ENCODE measurements at places on chromosomes 12 and 14.
A peak's percentile ranks its signal among the peaks of the same experiment; 100 is the strongest.

- DNase-seq, result no peak
Observed at GRCh38 chr12:10959804-10960203, 20.7 kb upstream of the TAS2R14 start.

DNA sequence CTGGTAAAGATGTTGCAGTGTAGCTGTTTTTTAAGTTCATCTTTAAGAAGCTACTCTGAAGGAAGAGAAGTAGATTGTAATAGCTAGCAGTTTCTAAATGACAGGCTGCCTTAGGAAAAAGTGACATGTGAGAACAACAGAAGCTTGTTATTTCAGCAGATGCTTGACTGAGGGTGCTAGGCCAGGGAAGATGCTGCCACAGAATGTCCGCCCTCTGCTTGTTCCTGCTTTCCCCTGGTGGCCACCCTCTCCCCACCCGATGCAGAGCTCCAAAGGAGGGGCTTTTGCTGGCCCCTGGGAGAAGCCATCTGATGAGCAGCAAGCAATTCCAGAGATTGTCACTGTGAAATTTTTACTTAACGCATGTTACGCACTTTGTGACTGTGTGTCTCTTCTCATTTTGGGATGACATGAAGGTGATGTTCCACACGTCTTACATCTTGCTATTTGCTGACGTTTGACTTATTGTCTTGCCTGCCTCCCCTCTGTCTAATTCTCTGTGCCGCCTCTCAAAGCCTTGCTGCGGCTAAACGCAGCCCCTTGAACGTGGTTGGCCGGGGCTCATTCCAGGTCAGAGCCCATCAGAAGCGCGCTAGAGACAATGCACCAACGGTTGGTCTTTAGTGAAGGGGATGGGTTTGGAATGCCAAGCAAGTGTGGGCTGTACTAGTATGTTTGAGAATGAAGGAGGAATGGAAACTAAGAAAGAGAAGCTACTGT is 44.8 kb downstream of the WDR20 start:
- DNase-seq, result peak; percentile 8

- DNase-seq, result no peak
Observed at GRCh38 chr14:50812856-50813543, 18.0 kb downstream of the NIN start.

DNA sequence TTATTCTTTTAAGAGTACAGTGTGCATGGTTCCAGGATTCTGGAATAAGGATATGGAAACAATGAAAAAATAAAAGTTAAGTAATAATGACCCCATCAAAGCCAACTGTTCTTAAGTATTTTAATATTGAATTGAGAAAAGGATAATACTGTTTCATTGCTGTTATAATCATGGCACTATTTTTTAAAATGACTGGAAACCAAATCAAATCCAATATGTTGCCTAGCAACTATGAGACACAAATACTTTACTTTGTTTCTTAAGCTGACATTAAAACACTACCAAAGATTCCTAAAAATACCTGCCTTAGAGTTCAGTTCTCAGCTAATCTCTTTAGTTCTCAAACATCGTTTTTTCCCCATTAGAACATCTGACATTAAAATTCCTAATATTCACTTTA is 66.4 kb upstream of the OTOGL start:
- no peak for DNase-seq

Measured in stimulated activated CD4-positive, alpha-beta T cell treated with anti-CD3 and anti-CD28 coated beads, TNF-alpha, amount 100 ng/mL, for 24 hours (primary cell).